ENCODE measurements at places on chromosomes 6 and 20.

DNA sequence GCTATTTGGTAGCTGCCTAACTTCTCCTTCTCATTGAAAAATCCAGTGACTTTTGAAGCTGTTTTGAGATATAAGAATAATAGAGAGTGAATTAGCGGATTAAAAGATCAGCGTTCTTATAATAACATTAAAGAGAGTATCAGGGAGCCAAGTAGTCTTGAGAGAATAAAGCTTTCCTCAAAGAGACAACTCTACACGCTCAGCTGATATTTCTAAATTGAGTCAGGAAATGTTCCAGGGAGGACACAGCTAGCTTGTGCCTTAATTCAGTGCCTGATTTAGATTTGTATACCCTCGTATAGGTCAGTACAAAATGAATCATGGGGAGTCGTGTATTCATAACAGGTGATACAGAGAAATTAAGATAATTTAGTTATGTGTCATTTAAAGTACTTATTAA, 75.1 kb upstream of the QKI start:
- no peak for DNase-seq

DNA sequence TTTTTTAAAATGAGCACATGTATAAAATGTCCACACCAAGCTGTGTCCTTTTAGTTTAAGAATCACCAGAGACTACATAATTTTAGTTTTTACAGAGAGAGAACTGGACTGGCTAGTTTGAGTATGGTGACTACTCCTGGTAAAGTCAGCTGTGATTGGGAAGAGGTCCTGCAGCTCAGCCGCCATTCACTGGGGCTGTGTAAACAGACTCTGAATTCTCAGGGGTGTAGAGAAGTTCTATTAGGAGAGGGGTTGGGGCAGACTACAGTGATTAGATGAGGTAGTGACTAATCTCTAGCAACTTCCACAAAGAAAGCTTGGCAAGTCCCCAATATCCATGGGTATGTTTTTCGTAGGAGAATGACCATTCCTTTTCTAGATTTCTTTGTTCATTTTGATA, 341.2 kb upstream of the MAP3K7 start:
- no peak for DNase-seq

- no peak for DNase-seq
These were observed 28.8 kb downstream of the AKIRIN2 start for GRCh38 chr6:87673237-87673636.

DNA sequence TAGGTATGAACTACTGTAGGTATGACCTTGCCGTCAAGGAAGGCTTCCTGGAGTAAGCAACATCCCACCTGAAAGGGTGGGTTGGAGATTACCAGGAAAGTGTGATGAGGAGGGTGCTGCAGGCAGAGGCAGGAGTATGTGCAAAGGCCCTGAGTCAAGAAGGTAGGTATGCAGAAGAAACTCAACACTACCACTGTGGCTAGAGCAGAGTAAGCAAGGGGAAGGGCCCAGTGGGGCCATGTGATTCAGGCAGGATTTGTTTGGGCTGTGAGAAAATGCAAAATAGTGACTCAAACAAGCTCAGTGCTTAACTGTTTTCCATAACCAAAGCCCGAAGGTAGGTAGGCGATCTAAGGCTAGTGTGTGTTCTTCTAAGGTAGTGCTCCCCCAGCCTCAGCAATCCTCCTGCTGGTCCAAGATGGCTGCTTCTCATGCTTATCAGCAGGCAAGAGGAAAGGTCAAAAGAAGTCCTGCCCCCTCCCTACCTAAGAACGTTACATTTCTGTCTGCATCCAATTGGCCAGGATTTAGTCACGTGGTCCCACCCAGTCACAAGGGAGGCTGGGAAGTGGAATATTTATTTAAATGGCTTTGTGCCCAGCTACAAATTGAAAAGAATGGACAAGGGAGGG, 36.2 kb upstream of the HMGA1 start:
- DNase-seq, result no peak

DNA sequence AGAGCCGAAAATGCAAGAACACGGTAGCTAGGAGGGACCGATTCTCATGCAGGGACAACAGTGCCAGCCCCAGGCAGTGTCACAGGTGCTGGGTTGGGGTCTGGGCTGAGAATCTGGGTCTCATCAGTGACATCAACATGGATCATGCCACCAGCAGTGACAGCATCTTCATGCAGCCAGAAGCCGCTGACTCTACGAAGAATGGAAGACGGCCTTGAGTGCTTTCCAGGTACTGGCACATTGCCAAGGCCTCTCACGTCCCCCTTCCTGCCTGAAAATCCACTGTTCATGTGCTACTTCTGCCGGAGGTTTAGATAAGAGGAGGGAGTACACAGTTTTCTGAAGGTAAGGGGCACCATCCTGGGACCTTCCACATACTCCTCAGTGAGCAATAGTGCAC, 141.1 kb upstream of the FOXQ1 start:
- DNase-seq, result no peak

DNA sequence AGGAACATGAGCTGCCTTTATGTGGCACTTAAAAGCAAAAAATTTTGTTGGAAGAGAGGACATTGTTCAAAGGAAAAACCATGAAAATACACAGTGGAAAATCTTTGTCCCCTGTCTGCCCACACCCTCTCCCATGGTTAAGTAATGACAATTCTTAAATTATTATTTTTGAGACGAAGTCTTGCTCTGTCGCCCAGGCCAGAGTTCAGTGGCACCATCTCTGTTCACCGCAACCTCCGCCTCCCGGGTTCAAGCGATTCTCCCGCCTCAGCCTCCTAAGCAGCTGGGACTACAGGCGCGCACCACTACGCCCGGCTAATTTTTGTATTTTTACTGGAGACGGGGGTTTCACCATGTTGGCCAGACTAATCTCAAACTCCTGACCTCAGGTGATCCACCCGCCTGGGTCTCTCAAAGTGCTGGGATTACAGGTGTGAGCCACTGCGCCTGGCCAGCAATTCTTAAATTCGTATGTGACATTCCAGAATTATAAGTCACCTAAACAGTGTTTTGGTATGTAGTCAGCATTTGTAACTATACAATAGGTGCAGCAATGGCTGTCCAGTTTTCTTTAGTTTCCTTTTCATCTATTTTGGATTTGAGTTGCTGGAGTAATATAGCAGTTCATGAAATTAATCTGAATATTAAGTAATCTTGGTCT, 636 bp upstream of the SSR1 start:
- DNase-seq, result no peak

GRCh38 chr6:99905209-99906106, 88.6 kb downstream of the MCHR2 start:
- DNase-seq, result no peak

GRCh38 chr6:17354700-17355403, 38.5 kb upstream of the CAP2 start:
- DNase-seq, result no peak

GRCh38 chr6:145891565-145891964, 72.6 kb downstream of the SHPRH start:
- no peak for DNase-seq

GRCh38 chr6:154538640-154539191, 28.2 kb upstream of the CNKSR3 start:
- DNase-seq, result no peak

GRCh38 chr6:18595774-18596530, 208.8 kb downstream of the RNF144B start:
- DNase-seq, result peak; percentile 21

DNA sequence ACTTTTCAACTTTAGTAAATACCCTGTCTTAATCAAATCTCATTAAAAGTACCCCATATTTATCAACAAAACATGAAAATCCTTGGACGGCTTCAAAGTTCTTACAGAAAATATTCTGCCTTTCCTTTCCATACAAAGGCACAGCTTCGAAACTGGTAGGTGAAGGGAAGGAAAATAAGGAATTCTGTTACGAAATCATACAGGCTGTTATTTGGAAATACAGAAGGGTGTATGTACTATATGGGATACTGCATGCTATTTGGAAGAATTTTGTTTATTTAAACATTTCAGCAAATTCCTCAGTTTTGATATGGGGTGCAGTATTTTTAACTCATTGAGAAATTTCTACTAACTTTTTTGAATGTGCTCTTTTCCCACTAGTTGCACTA, 138.4 kb upstream of the BTN3A2 start:
- no peak for DNase-seq

- DNase-seq, result no peak
These were observed 577 bp upstream of the SLC24A3 start for GRCh38 chr20:19211661-19212468.

DNA sequence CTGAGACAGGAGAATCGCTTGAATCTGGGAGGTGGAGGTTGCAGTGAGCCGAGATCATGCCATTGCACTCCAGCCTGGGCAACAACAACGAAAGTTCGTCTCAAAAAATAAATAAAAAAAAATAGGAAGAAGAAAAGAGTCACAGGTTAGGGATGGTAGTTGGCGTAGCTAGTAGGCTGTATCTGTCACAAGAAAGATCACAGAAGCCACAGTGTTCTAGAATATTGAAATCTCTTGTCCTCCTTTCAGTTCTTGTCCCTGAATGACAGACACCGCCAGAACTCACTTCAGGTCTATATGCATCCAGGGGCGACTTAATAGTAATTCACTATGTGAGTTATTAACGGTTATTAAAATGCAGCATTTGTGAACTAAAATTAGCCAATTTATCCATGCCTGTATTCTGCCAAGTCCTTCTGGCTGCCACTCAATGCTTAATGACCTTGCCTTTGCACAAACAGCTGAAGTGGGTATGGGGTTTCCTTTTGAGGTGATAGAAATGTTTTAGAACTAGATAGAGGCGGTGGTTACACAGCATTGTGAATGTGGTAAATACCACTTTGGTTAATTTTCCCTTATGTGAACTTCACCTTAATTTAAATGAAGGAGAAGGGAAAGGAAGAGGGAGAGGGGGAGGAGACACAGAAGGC, 41.3 kb upstream of the ZMYND8 start:
- no peak for DNase-seq

GRCh38 chr6:25302677-25303128, 23.5 kb downstream of the CARMIL1 start:
- no peak for DNase-seq

GRCh38 chr6:155883741-155884140, 428.1 kb upstream of the NOX3 start:
- DNase-seq, result no peak

DNA sequence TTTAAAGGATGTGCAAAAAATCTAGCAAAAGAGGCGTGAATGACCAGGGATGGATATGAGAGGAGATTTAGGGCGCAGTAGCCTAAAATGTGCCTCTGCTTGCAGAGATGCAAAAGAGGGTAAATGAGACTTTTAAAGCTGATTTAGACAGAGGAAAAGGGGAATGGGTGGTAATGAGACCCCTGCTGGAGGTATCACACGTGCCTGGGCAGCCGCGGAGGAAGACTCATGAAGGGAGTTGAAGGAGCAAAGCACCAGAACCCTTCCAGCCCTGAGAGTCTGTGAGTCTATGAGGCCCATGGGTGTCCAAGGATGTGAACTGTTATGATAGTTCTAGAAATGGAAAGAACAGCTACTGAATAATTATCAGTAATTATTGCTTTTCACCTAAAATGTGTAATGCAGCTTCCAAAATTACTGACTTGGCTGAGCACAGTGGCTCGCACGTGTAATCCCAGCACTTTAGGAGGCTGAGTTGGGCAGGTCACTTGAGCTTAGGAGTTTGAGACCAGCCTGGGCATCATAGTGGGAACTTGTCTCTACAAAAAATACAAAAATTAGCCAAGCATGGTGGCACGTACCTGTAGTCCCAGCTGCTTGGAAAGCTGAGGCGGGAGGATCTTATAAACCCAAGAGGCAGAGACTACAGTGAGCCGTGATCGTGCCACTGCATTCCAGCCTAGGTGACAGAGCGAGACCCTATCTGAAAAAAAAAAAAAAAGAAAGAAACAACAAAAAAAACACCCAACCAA, 38.2 kb upstream of the TIAM2 start:
- no peak for DNase-seq

DNA sequence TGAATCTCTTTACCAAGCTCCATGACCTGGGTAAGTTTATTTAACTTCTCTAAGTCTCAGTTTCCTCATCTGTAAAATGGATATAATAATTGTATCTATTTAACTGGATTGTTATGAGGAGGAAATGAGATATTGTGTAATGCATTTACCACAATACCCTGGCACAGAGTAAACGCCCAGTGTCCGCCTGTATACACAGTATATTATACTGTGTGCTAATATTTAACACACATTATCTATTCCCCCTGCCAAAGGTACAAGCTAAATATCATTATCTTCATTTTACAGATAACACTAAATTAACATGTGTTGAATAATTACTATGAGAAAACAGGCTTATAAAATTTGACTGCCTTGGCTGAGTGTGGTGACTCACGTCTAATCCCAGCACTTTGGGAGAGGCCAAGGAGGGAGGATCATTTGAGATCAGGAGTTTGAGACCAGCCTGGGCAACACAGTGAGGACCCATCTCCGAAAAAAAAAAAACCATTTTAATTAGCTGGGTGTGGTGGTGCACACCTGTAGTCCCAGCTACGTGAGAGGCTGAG, 38.7 kb upstream of the TNFRSF21 start:
- DNase-seq, result no peak

DNA sequence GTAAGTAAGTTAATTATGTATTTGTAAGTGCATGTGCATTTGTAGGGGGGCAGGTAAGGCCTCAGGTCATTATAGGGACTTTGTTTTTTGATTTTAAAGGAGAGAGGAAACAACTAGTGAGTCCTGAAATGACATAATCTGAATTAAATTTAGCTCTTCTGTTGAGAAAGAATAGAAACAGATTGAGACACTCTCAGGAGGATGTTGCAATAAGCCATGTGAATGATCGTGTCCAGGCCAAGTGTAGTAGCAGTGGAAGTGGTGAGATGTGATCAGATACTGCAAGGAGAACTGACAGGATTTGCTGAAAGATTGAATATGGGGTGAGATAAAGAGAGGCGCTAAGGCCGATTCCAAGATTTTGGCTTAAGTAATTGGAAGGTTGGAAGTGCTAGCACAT, 2.6 kb upstream of the CENPW start:
- no peak for DNase-seq

DNA sequence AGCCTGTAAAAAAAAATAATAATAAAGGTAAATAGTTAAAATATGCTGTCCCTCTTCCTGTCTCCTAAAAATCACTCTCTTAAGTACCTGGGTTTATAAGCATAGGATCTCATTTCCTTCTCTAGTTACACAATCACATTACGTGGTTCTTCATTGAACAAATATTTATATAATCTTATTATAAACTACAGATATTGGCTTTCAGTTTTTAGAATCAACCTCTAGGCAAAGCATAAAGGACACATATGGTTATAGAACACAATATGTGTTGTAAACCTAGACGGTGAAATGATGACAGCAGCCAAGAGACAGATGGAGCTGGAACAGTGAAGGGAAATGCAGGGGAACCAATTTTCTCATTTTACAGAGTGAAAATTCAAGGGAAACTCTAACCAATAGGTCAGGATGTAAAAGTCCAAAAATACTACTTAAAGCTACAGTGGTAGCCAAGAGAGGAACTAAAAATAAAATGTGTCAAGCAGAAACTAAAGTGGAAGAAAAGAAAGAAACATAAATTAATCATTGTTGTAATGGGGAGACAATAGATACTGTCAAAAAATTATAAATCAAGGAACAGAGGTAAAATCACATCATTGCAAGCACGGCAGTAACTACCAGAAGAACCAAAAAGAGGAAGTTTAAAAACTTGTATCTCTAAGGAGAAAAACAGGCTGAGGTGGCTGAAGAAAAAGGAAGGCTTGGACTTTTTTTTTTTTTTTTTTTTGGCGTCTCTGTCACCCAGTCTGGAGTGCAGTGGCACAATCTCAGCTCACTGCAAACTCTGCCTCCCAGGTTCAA, 82.8 kb upstream of the CDYL start:
- DNase-seq, result no peak

Measured in activated CD4-positive, alpha-beta memory T cell treated with anti-CD3 and anti-CD28 coated beads, Interleukin-2, amount 10 ng/mL, durations not matched to agents 7 days and 5 days (primary cell).